ELF-1 (cell line): ENCODE measurements at places on chromosomes 4 and X.
A peak's percentile ranks its signal among the peaks of the same experiment; 100 is the strongest.

DNA sequence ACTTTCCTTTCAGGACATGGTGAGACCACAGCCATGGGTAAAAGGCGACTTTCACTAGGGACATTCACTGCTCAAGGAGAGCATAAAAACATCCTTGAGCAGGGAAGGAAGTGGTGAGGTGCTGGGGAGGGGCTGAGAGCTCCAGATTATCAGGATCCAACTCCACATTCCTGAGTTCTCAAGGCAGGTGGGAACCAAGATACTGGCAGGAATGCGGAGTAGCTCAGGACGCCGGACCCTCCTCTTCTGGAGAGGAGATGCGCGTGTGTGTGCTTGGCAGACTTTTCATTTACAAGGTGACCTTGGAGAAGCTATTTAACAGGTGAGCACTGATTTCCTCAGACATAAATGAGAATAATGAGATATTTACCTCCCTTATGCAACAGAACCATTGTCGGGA, 41.3 kb upstream of the TXK start:
- DNase-seq: peak; percentile 27

DNA sequence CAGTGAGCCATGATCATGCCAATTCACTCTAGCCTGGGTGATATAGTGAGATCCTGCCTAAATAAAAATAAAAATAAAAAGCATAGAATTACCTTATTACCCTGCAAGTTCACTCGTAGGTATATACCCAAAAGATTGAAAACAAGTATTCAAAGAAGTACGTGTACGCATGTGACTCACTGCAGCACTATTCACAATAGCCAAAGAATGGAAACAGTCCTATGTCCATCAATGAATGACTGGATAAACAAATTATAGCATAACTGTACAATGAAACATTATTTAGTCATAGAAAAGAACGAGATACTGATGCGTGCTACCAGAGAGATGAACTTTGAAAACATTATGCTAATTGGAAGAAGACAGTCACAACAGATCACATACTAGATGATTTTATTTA, 204.6 kb upstream of the DIAPH2 start:
- DNase-seq: no peak

DNA sequence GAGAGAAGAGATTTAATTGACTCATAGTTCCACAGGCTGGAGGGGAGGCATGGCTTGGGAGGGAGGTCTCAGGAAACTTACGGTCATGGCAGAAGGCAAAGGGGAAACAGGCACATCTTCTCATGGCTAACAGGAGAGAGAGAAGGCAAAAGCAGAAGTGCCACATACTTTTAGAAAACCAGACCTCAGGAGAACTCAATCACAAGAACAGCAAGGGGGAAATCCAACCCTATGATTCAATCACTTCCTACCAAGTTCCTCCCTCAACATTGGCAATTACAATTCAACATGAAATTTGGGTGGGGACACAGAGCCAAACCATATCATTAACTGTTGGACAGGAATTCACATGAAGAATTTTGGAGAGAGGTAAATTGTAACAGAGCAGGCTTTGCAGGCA, 485.3 kb upstream of the PITX2 start:
- no peak for DNase-seq

- DNase-seq: peak; percentile 24
Observed at GRCh38 chrX:9241427-9241826, 207.5 kb upstream of the FAM9B start.

- peak; percentile 17 for DNase-seq
Observed at GRCh38 chrX:3326681-3327080, 19.8 kb downstream of the MXRA5 start.

DNA sequence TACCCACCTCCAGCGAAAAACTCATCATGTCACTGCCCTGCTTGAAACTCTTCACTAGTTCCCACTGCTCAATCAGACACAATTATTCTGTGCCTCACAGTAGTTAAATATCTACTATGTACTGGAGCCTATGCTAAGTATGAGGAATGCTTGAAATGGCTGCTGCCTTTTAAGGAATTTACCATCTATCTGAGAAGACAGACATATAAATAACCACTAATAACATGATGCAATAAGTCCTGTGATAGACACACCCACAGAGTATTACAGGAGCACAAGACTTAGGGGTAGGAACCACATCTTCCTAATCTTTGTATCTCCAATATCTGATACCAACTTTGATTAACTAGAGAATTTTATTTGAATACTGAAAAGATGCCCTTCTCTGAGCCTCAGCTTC, 21.1 kb downstream of the SLC25A53 start:
- no peak for DNase-seq

DNA sequence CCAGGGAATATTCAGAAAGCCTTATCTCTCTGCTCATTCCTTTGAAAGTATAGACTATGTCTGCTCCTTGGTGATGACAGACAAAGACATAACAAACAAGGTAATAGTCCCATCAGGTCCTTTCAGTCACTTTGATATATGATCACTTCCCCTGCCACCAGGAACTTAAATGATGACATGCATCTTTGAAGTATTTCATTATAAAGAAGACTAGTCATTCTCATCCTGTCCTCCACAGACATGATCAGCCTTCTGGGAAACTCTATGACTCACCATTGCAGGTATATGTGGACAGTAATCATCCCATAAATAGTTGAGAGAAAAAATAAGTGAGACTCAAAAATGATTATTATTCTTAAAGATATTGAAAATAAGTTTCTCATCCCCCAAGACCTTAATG, 117.5 kb upstream of the VCX2 start:
- no peak for DNase-seq

GRCh38 chr4:87406462-87406861, 15.5 kb upstream of the HSD17B11 start:
- DNase-seq: no peak

DNA sequence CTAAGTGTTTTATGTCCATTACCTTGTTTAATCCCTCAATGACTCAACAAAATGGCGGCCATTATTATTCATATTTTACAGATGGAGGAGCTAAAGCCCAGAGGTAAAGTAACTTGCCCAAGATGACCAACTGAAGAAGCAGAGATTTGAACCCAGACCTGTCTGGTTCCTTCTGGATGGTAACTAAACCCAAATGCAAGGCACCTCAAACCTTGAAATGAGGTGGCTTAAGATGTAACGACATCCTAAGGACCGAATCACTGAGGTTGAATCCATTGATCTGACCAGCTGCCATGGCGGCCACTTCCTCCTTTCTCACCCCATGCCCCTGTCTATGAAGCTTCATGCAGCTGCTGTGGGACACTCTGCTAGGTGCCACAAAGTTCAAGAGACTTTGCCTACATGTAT, 932 bp downstream of the TLR10 start:
- DNase-seq: no peak

DNA sequence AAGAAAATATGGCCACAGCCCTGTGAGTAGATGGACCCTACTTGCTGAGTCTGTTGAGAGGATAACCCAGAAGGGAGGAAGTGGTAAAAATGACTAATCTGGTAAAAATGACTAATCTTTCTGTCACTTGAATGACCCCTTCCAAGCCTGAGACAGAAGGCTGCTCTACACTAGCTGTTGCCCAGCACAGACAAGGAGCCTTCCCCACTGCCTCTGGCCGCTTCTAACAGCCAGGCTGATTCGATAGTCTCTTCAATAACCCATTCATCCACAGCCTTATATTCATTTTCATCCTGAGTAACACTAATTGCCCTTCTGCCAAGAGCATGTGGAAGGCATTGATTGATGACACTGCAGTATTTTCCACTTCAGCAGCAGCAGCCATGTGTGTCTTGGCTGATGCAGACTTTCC, 18.4 kb downstream of the MAGEB17 start:
- no peak for DNase-seq

GRCh38 chr4:159060161-159060560, 42.7 kb upstream of the RAPGEF2 start:
- DNase-seq: no peak

- DNase-seq: peak; percentile 39
Observed at GRCh38 chr4:140861359-140862176, 105.4 kb upstream of the TBC1D9 start.

DNA sequence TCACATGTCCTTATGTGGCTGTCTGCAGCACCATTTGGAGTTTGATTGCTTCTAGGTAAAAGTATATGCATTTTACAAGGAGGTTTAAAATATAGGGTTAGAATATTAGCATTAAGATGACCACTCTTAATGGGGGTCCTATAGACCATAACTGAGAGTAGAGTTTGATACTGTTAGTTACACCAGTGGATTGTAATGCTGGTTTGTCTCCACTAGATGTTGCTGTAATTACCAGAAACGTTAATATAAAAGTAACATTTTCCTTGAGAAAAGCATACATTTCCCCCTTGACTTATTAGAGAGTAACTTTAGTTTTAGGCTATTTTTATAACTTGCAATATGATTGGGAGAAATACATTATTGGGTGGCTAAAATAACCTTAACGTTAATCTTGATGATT, 93.0 kb downstream of the ZXDA start:
- no peak for DNase-seq

- peak; percentile 93 for DNase-seq
Observed at GRCh38 chr4:6972911-6973310, 63.3 kb downstream of the TBC1D14 start.

DNA sequence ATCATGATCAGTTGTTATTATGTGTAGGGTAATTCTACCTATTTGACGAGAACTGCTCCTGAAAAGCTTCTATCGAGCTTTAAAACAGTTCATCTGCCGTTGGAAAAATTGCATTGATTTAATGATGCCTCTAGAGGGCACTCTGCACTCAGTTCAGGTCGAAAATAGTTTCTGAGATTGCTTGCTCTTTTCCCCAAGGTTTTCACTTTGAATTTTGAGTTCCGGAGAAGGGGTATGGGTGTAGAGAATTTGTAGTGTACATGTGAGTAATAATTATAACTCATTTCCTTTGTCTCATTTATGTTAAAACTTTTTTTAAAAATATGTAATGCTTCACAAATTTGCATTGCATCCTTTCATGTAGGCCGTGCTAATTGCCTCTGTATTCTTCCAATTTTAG, 28.4 kb upstream of the TNIP3 start:
- peak; percentile 10 for DNase-seq

DNA sequence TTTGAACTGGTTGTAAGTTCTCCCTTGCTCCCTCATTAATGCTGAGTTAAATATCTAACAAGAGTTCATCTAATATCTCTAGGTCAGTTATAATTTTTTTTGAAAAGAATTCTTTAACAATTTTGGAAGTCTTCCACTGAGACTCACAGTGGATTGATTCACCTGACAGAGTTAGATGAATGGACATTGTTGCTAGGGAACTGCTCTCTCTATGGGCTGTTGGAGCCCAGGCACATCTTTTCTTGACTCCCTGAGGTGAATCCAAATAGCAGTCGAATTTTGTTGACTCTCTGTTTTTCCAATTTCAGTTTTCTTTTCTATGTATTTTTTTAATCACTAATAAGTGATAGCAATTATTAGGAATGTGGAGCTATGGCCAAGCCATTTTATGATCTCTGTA, 996.1 kb upstream of the PABPC4L start:
- no peak for DNase-seq

- DNase-seq: no peak
Observed at GRCh38 chr4:19523964-19524363, 727.7 kb upstream of the SLIT2 start.

- no peak for DNase-seq
Observed at GRCh38 chr4:145099653-145100052, 1.5 kb downstream of the ABCE1 start.

DNA sequence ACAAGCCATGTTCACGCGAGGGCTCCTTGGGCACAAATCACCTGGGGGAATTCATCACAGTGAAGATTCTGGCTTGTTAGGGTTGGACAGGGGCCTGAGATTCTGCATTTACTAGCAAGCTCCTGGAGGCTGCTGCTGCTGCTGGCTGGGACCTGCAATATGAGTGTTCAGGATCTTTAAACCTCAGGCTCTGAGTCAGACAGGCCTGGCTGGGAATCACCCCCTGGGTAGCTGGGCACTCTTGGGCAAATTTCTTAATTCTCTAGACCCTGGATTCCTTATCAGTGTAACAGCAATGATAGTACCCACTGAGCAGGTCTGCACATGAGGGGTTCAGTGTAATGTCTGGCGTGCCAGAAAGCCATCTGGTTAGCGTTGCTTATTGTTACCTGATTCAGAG, 101.5 kb downstream of the DHX15 start:
- no peak for DNase-seq

DNA sequence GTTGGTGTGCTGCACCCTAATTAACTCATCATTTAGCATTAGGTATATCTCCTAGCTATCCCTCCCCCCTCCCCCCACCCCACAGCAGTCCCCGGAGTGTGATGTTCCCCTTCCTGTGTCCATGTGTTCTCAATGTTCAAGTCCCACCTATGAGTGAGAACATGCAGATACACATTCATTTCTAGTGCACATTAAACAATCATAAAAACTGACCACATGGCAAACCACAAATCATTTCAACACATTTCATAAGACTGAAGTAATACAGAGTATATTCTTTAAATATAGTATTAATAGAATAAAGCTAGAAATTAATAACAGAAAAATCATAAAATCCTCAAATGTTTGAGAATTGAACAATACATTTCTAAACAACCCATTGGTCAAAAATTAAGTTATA, 34.1 kb downstream of the PRKG2 start:
- DNase-seq: no peak

DNA sequence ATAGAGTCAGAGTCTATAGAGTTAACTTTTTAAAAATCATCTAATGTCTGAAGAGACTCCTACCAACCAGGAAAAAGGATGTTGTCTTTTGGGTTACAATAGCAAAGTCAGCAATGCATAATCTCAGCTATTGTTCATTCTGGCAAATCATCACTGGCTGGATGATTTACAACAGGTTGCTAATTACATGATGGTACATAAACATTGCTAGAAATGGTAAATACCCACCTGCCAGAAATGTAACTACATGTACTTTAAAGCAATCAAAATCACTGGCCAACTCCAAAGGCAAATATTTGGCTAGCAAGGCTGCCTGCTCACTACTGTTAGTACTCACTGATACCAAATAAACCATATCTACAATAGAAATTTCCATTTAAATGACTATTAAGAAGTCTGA, 91.1 kb downstream of the PPP3CA start:
- DNase-seq: no peak

DNA sequence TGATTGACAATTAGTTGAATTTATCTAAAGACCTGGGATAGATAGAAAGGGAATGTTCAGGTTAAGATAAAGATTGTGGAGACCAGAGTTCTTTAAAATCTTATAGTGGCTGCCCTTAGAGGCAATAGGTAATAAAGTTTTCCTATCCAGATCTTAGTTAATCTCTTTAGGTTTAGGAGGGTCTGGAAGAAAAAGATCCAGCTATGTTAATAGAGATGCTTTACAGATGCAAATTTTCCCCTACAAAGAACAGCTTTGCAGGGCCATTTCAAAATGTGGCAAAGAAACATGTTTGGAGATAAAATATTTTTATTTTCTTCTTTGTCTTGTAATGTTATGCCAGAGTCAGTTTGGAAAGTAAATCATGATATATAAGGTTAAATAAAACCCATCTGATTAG, 54.1 kb upstream of the CHIC1 start:
- DNase-seq: no peak

- DNase-seq: no peak
Observed at GRCh38 chrX:22043872-22044271, 11.7 kb downstream of the PHEX start.

DNA sequence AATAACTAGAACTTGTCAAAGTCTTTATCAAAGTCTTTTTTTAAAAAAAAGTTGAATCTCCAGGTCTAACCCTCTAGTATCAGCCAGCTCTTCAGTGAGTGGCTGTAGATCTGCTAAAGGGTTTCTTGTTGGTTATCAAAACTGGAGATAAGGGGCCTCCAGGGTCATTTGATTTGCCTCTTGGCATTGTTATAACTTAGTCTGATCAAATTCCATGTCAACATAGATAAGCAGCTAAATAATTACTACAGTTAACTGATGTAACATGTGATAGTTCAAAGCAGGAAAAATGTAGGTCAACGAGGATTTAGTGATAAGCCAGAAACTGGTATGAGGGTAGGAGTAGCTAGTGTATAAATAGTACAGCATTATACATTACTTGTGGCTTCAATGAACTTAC, 465.1 kb downstream of the PDHA2 start:
- DNase-seq: no peak
